ENCODE measurements at places on chromosomes 2 and 18.

DNA sequence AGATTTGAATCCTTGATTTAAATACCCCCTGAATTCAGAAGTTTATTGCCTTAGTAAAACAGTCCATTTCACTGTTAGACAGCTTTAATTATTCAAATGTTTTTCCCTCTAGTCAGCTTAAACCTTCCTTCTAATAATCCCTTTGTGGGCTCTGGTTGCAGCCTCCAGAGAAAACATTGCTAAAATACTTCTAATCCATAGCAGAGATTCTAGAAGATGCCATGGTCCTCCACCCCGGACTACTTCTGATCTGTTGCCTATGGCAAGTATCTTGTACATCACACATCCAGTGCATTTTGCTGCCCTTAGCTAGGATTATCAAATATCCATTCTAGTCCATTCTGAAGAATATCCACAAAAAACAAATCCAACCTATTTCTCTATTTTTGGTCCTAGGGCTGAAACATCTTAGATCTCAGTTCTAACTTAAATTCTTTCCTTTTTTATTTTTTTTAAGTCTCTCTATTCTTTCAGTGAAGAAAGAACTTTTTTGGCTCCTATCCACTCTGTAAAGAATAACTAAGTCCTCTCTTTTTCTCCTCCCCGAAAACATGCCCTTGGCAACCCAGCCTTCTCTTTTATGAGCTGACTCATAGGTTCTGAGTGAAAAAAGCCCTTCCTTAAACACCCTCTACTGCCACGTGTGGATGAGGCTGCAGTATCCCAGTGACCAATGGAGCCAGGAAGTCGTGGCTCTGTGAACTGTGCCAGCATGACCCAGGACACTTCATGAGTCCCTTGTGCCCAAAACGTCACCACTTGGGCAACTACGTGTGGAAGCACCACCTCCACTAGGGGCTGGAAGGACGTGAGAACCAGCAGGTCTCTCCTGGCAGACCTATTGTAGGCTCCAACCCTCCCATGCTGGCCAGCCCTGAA lies 349.8 kb downstream of the TNS1 start:
- peak; percentile 39 for DNase-seq

GRCh38 chr2:28318023-28318422 lies 74.6 kb upstream of the FOSL2 start:
- no peak for DNase-seq

DNA sequence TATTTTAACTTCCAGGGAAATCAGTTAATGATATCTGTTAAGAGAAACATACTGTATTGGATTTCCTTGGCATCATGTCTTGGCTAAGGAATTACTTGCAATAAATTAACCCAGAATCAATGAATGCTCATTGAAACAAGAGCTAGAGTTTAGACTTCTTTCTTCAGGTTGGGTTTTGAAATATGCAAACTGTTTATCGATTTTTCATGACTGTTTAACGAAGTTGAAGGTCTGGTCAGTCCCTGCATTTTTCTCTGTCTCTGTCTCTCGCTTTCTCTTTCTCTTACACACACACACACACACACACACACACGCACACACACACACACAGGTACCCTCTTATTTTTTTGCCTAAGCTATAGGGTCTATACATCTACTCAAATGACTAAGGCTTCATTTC lies 981.0 kb downstream of the SUCLG1 start:
- no peak for DNase-seq

DNA sequence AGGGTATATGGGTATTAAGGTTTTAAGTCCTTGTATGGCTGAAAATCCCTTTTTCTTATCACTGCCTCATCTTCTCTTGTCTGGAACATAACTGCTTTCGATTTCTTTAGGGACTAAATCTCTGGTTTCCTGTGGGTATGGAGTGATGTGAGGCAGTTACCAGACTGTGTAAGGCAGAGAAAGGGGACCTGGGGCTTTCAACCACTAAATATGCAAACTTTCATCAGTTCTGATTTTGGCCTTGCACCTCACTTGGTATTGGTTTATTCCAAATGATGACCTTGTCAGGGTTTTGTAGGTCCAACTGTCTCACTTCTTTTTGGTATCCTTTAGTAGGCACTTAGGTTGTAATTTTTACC lies 9.3 kb downstream of the MAP4K4 start:
- DNase-seq, result no peak
